Stimulated activated CD8-positive, alpha-beta memory T cell treated with anti-CD3 and anti-CD28 coated beads, Interleukin-7, amount 100 ng/mL, for 1 hour (primary cell): ENCODE measurements at places on chromosomes 1 and 21.

GRCh38 chr1:110040548-110040947 lies 6.1 kb downstream of the STRIP1 start:
- no peak for DNase-seq

GRCh38 chr1:154796303-154796892 lies 73.7 kb downstream of the KCNN3 start:
- DNase-seq, result no peak

DNA sequence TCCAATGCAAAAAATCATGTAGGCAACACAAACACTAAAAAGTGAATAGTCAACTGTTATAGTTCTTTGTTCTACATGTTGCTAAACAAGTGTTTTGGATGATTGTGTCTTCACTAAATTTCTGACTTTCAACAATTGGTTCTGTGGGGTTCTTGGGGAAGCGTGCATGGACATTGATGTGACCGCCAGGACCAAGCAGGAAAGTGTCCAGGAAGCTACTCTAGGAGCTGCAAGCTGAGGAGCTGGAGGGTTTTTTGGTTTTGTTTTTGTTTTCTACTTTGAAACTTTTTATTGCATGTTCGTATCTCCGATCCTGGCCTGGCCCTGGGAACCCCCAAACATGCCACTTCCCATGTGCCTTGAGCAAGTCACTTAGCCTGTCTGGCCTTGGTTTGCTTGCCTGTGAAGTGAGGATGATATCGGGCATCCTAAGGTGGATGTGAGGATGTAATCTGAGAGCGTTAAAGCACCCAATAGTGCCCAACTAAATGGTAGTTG lies 8.0 kb downstream of the TMPRSS3 start:
- no peak for DNase-seq

- no peak for DNase-seq
Observed at GRCh38 chr1:4586611-4587160, 67.7 kb upstream of the AJAP1 start.

GRCh38 chr21:44449473-44450363 lies 5.6 kb upstream of the LRRC3 start:
- no peak for DNase-seq
